ENCODE measurements at places on chromosomes 6 and 20. TPM values are rescaled to one million over a fixed set of nuclear protein-coding genes. Genes with fewer than 3 reads are reported as not detected.

DYNLT2 gene
- total RNA-seq = 4.1 TPM

KHDC1L gene
- not detected for total RNA-seq

DLK2 gene
- 0.19 TPM for total RNA-seq

GLP1R gene
- not detected for total RNA-seq

MEI4 gene
- not detected for total RNA-seq

OR2H1 gene
- total RNA-seq = not detected

NKX2-2 gene
- not detected for total RNA-seq

RIMS4 gene
- not detected for total RNA-seq

TRIM40 gene
- not detected for total RNA-seq

CALHM4 gene
- total RNA-seq = not detected

KIF25 gene
- total RNA-seq = not detected

LAMA2 gene
- total RNA-seq = 0.06 TPM

SLC17A4 gene
- total RNA-seq = not detected

EYS gene
- total RNA-seq = not detected

TCP11 gene
- total RNA-seq = not detected
